Foreskin keratinocyte (primary cell): ENCODE measurements at places on chromosomes 7 and 10. TPM values are rescaled to one million over a fixed set of nuclear protein-coding genes. Genes with fewer than 3 reads are reported as not detected.

DNA sequence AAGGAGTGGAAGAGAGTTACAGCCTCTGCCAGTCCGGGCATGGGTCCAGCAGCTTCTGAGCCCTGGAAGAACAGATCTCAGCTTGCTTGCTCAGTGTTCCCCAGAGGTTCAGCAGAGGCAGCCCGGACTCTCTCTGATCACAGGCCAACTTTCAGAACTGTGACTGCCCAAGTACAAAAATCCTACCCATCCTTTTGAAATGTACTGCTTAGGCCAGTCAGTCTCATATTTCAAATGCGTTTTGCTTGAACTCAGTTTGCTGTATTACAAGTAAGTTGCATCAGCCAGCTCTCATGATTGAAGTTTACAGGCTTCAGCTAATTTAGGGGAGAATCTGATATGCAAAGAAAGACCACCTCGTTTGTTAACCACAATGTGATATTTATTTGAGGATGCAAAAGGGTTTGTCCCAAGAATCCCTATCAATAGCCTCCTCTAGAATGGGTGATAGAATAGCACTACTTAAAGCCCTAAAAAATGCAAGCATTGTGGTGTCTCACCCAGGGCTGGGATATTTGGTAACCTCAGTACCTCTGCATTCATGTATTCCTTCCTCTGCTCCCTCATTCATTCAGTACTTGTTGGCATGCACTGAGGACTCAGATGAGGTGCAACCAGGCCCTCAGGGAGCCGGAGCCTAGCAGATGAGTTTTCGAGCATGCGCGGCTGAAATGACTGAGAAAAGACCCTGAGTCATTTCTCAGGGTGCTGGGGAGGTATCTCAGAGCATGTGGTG is 7.0 kb downstream of the AIMP2 start:
- no peak for DNase-seq

DNA sequence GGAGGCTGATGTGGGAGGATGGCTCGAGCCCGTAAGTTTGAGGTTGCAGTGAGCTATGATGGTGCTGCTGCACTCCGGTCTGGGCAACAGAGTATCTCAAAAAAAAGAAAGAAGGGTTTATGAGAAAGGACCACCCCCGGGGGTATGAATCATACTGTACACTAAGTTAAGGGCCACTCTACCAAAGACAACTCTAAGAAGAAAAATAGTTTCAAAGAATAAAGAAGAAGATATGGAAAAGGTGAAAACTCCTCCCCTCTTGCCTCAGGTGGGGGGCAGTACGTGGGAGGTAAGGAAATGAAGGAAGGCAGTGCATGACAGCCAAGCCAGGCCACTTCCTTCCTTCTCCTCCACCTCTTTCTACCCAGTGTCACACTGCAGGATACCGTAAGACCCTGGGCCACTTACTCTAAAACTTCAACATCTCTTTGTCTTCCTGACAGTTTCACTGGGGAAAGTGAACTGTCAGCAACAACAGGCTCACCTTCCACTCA is 61.3 kb downstream of the PIP4K2A start:
- DNase-seq: no peak

DNA sequence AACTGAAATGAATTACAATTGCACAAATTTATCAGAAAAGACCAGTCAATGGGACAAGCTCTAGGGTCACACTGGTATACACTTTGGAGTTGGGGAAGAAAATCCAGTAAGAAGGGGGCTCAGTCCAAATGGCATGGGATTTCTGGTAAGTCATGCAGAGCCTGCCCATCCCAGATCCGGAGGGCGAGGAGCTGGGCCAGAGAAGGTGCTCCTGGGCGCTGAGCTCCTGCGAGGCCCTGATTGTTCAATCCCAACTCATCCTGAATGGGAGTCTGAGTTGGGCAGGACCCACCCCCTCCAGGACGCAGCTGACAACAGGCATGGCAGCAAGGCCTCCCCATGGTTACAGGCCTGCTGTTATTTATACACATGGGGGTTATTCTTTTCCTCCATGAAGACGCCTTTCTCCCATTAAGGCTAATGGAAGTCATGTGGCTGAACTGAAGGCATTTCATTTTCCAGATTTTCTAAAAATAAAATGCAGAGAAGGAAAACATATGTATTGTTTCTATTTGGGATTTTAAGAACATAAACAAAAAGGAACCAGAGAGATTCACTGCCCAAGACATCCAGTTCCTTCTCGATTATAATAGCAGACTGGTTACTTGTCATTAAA is 91.1 kb upstream of the ADAM12 start:
- no peak for DNase-seq

DNA sequence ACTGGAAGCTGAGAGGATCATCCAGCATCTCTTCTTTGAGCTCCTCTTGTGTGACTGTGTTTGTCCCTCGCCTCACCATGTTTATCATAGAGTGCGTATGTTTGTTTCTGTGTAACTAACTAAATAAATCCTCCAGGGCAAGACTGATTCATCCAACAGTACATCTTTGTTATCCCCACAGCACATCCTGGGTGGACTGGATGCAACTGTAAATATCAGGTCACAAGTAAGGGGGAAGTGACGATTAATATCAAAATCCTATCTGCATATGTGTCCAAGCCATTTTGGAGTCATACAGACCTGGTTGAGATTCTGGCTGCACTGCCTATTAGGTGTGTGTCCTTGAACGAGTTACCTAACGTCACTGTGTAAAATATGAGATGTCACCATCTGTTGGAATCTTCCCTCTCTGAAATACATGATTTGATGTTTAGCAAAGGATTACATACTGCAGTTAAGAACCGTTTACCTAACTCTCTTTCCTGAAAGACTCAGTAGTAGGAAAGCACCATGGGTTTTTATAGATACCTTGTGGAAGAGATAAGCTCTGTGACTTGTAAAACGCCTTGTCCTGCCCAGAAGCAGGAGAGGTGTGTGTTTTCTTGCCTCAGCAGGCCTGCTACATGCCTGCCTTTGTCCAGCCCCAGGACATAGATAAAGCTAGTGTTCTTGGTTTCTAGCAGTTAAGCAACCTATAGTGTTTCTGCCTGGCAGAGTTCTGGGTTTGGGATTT is 25.8 kb downstream of the WBP1L start:
- peak; percentile 92 for DNase-seq

GRCh38 chr10:70690589-70690988 is 18.3 kb downstream of the ADAMTS14 start:
- DNase-seq: no peak

DNA sequence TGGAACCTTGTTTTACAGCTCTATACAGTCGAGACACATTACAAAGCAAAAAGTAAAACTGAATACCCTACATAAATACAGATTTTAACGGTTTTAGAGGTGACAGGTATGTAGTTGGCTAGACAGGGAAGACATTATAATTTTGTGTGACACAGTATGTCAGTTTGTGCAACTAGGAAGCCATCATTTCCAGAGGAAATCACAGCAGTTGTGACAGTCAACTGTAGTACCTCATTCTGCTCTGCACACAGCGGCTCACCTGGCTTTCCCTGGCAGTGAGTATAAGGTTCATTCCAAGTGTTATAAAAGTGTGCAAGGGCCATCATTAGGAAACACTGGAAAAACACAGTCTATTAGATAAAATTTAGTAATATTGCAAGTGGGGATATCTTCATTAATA is 501.6 kb upstream of the PHF14 start:
- no peak for DNase-seq

GRCh38 chr10:110207805-110208613 is 604 bp downstream of the MXI1 start:
- DNase-seq: no peak

GRCh38 chr10:62082729-62083411 is 181.4 kb downstream of the ARID5B start:
- peak; percentile 33 for DNase-seq

GRCh38 chr7:33632322-33632721 is 273.0 kb upstream of the BMPER start:
- no peak for DNase-seq

- DNase-seq: peak; percentile 70
Measured at GRCh38 chr10:98414932-98415730, at the start of gene PYROXD2. Gene PYROXD2 (minus strand): TSS chr10:98415182. CDS start chr10:98415135, 47 bp downstream.

- DNase-seq: no peak
Measured at GRCh38 chr7:8149222-8149621, 112.7 kb downstream of the ICA1 start.

DNA sequence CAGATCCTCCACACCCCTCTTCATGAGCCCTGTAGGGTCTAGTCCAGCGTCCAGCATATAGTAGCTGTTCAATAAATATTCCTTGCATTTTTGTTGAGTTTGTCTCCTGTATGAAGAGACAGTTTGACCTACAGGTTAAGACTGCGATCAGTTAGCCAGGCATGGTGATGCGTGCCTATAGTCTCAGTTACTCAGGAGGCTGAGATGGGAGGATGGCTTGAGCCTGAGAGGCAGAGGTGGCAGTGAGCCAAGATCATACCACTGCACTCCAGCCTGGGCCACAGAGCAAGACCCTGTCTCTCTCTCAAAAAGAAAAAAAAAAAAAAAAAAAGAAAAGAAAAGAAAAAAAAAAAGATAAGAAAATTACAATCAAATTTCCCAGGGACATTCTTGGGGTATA is 5.1 kb upstream of the CUEDC2 start:
- DNase-seq: no peak

- no peak for DNase-seq
Measured at GRCh38 chr10:108791030-108791429, 1132.3 kb downstream of the XPNPEP1 start.

DNA sequence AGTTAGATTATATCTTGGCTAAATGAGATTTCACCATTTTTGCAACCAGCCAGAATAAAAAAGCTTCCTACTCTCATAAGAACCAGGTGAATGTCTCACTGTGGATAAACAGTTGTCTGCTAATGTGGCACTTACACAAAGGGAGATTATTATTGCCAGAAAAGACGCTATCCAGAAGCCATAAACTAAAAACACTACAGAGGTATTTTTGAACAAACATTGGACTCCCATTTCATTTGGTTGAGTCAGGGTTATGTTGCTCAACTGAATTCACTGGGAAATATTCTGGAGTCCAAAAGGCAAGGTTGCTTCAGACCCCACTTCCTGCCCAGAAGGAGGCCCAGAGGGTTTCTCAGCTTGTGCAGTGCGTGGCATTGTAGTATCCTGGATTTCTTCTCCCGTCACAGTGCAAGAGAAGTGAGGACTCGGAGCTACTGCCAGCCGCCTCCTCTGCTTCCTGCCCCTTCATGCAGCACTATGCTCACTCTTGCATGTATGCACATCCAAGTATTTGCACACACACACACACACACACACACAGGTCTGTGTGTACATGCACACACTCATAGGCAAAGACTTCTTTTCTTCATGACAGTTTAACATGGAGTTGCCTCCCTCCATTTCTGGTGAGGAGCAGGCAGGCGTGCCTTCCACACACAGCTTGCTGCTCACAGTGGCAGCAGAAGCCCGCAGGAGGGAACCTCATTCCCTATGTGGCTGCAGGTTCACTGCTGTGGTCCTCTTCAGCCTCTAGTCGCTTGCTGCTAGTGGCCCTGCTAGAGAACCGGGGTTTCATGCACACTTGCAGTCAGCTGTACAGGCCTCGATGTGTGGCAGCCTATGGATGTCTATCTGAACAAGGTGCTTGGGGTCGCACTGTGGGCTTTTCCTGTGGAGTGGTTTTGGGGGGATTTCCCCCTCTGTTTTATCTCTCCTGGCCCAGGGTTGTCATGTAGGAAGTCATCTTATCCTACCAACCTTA is 10.1 kb downstream of the DENND10 start:
- no peak for DNase-seq

GRCh38 chr7:20114468-20114867 is 102.7 kb downstream of the MACC1 start:
- DNase-seq: no peak

GRCh38 chr10:129131457-129132132 is 335.4 kb upstream of the MGMT start:
- DNase-seq: no peak

DNA sequence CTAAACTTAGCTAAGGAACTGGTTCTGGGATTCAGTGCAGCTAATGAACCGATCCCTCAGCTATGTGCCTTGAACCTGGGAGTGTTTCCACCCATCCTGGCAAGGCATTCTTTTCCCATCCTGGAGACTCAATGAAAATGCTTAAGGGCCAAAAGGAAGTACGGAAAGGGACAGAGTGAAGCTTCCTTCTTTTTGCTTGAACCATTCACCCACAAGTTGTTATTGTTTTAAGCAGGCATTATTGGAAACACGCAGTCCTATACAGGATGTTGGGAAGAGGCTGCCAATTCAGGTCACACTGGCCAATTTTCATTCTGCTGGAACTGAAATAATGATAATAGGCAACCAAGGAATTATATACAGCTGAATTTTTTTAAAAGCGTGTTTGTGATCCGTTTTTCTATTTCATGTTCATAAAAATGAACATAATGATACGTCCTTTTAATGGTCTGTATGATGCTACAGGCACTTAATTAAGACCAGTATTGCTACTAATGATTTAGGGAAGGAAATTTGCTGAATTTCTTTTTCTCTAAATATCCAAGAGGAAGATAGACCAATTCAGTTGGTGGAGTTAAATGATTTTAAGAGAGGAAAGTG is 57.8 kb upstream of the FZD1 start:
- no peak for DNase-seq

- DNase-seq: peak; percentile 3
Measured at GRCh38 chr10:96588060-96588554, 1.3 kb upstream of the TM9SF3 start.

PPP1R17 gene
- not detected in 2 replicates for total RNA-seq

PITX3 gene
- total RNA-seq: not detected in 2 replicates

ANKRD16 gene
- 5.2 and 5.7 TPM in 2 replicates for total RNA-seq

CALHM1 gene
- total RNA-seq: not detected in 2 replicates

STEAP4 gene
- 0.03 and 0.04 TPM in 2 replicates for total RNA-seq

PRSS37 gene
- not detected in 2 replicates for total RNA-seq

SRPK2 gene
- 43.1 and 47.0 TPM in 2 replicates for total RNA-seq

LDB3 gene
- not detected in 2 replicates for total RNA-seq

SYT15B gene
- not detected in 2 replicates for total RNA-seq
